ENCODE measurements at places on chromosomes 7 and 10. TPM values are rescaled to one million over a fixed set of nuclear protein-coding genes. Genes with fewer than 3 reads are reported as not detected.

The LRRN3 gene
- polyA plus RNA-seq: 2.1 TPM

The RELN gene
- 0.02 TPM for polyA plus RNA-seq

The P4HA1 gene
- polyA plus RNA-seq: 34.8 TPM

The CACNA2D1 gene
- polyA plus RNA-seq: 4.8 TPM

The COL13A1 gene
- 21.0 TPM for polyA plus RNA-seq

The FKBP14 gene
- 15.7 TPM for polyA plus RNA-seq

The ZNF273 gene
- 3.0 TPM for polyA plus RNA-seq

The TMEM229A gene
- polyA plus RNA-seq: 0.88 TPM

The CYP26C1 gene
- polyA plus RNA-seq: not detected

The HDAC9 gene
- polyA plus RNA-seq: 11.6 TPM

The FFAR4 gene
- polyA plus RNA-seq: not detected

The AOAH gene
- polyA plus RNA-seq: not detected

DNA sequence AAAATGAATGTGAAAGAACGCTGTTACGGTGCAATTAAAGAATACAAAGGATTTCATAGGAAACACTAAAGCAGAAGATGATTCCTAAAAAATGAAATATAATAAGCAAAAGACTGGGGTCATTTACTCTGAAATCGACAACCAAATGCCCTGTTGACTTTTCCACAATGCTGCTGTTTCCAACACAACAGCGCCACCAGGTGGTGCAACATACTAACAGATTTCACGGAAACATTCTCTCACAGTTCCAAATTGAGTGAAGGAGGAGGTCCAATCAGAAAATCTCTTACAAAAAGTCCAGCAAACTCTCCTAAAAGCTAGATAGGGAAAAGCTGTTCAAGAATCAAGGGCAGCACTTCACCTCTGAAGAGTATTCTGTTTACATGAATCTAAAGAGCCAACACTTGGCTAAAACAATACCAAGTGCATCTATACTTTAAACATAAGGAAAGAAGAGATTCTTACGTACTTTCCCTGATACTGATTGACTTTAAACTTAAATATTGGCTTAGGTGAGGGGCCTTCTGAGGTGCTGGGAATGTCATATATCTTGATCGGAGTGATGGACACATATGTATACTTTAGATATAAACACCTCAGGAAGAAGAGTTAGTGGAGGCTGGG lies 55.9 kb downstream of the UPF2 start:
- H3K27me3 ChIP-seq: no peaks in the 10 kb centered on the region
- DNase-seq: peak; percentile 72
- H3K27ac ChIP-seq: no peak overlapping the region
- peaks cover 44% of the 10 kb centered on the region for H3K36me3 ChIP-seq
- H3K4me3 ChIP-seq: no peak overlapping the region

DNA sequence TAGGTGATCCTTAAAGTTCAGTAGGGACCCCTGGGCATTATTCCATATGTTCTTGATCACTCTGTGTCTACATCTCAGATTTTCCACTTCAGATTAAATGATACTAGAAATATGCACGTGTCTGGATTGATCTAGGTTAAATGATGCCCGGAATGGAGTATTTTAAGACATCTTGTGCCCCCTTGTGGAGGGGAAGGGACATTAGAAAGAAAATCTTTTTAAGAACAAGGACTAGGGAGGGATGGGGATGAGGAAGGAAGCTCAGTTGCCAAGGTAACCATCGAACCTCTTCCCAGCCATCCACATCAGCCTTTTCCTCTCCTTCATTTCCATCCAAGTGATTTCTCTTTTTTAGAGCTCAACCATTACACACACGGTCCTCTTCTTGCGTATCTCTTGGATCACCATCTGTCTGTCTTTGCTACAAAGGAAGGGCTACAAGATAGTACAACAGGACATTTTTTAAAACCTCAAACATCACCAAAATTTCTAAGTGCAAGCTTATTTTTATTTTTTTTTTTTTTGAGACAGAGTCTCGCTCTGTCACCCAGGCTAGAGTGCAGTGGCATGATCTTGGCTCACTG lies 40.5 kb downstream of the PRSS2 start:
- DNase-seq: peak; percentile 59
- no peaks in the 10 kb centered on the region for H3K36me3 ChIP-seq
- H3K27me3 ChIP-seq: peaks cover 10% of the 10 kb centered on the region

DNA sequence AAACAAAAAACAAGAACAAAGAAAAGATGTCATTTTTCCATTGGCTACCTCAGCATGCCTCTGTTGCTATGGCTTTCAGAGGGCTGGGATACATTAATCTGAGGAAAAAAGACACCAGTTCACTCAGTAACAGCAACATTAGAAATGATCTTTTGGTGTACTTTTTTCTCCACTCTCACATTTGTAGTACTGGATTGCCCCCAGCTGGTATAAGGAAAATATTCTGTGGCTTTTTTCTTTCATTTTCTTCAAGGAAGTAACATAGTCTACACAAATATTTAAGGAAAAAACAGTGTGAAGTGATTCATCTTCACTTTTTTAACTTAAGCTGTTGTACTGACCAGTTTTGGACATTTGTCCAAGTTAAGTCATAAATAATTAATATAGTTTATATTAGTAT lies 482.3 kb downstream of the SORCS1 start:
- no peak overlapping the region for H3K4me3 ChIP-seq
- peaks cover 2% of the 10 kb centered on the region for H3K36me3 ChIP-seq
- no peaks in the 10 kb centered on the region for H3K4me1 ChIP-seq
- H3K27me3 ChIP-seq: no peaks in the 10 kb centered on the region
- no peak overlapping the region for H3K27ac ChIP-seq

- H3K27me3 ChIP-seq: no peaks in the 10 kb centered on the region
- no peak overlapping the region for H3K4me3 ChIP-seq
- H3K27ac ChIP-seq: no peak overlapping the region
- H3K4me1 ChIP-seq: no peaks in the 10 kb centered on the region
- H3K36me3 ChIP-seq: no peaks in the 10 kb centered on the region
Observed at GRCh38 chr10:1308962-1309616, 252.9 kb downstream of the WDR37 start.

DNA sequence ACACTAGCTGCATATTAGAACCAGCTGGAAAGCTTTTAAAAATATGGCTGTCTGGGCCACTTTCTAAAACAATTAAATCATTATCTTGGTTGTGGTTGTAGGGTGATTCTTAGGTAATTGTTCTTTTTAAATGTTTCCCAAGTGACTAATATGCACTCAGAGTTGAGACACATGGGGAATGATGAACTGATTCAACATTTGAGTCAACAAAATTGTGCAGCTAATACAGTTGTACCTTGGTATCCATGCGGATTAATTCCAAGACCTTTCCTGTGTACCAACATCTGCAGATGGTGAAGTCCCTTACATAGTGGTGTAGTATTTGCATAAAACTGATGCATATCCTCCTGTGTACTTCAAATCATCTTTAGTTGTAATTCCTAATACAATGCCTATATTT lies 242.2 kb downstream of the ATRNL1 start:
- DNase-seq: no peak
- no peaks in the 10 kb centered on the region for H3K4me1 ChIP-seq
- no peaks in the 10 kb centered on the region for H3K36me3 ChIP-seq
- no peak overlapping the region for H3K4me3 ChIP-seq

- H3K36me3 ChIP-seq: no peaks in the 10 kb centered on the region
- H3K4me1 ChIP-seq: no peaks in the 10 kb centered on the region
- H3K4me3 ChIP-seq: no peak overlapping the region
- H3K27ac ChIP-seq: no peak overlapping the region
Observed at GRCh38 chr7:55288070-55288824, 76.9 kb upstream of the LANCL2 start.

GRCh38 chr10:86671419-86671818 lies 3.1 kb downstream of the LDB3 start:
- no peak for DNase-seq
- H3K4me3 ChIP-seq: no peak overlapping the region
- no peaks in the 10 kb centered on the region for H3K36me3 ChIP-seq
- H3K4me1 ChIP-seq: peaks cover 13% of the 10 kb centered on the region
- no peaks in the 10 kb centered on the region for H3K27me3 ChIP-seq

DNA sequence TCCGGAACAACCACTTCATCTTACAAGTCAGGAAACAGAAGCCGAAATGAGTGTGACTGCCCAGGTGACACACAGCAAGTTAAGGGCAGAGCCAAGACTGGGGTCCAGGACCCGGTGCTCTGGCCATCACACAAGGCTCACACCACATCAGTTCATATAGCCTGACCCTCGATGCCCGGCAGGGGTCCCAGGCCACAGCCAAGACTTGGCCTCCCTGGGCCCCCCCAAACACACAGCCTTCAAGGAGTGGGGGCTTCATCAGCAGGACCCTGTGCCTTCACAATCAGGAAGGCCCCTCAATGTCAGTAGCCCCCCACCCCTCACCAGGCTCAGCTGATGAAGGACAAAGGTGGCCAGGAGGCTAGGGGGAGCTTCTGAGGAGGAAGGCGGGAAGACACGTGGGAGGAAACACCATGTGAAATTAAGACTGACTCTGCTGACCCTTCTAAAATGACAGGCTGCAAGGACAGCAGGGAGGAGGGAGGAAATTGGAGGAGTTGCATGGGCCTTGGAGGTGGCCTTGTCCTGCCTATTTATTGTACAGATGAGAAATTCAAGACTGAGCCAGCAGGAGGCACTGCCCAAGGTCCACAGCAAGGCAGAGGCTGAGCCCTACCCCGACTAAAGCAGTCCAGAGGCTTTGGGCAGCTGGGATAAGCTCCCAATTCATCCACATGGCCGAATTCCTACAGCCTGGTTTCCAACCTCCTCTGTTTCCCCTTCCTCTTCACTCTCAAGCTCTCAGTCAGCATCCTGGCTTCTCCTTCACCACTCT lies 216.1 kb upstream of the ZMIZ1 start:
- no peaks in the 10 kb centered on the region for H3K27me3 ChIP-seq
- H3K36me3 ChIP-seq: no peaks in the 10 kb centered on the region
- no peak for DNase-seq
- no peak overlapping the region for H3K27ac ChIP-seq
- peaks cover 29% of the 10 kb centered on the region for H3K4me1 ChIP-seq

DNA sequence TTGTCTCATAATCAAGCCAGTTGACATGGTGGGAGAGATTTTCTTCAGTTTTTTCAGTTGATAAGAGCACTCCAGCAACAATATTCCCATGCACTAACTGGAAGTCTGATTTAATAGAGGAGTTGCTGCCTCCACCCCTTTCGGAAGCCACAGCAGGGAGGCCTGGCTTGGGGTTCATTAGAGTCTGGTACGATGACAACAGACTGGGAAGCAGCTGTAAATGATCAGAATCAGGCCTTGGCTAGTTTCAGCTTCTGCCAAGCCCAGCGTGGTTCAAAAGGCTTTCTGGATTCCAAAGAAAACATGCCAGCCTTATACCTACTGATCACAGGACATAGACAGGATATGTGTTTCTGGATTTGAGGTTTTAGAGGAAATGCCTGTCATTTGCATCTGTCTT lies 274.0 kb downstream of the CSTF2T start:
- H3K4me1 ChIP-seq: peaks cover 3% of the 10 kb centered on the region
- no peaks in the 10 kb centered on the region for H3K27me3 ChIP-seq
- no peaks in the 10 kb centered on the region for H3K36me3 ChIP-seq
- no peak overlapping the region for H3K27ac ChIP-seq
- no peak overlapping the region for H3K4me3 ChIP-seq

GRCh38 chr7:101479217-101479616 lies 116.5 kb downstream of the COL26A1 start:
- no peak overlapping the region for H3K27ac ChIP-seq
- H3K4me1 ChIP-seq: no peaks in the 10 kb centered on the region
- DNase-seq: no peak

DNA sequence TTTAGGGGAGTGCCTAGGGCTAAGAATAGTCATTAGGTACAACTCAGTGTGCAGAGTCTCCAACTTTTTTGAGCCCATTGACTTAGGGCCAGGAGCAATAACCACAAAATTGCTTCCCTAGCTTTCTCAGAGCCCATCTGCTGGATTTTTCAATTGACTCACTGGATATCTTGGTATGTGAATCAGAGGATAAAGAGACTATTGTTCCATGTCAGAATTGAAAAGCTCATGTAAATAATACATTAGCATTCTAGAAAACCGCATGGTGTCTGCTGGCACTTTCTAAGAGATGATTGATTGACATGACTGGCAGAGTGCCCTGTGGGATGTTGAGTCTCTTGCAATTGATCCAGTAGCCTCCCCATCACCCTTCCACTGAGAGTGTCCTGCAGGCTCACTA lies 246.2 kb downstream of the CCDC7 start:
- no peak for DNase-seq
- no peaks in the 10 kb centered on the region for H3K36me3 ChIP-seq
- H3K27me3 ChIP-seq: no peaks in the 10 kb centered on the region
- H3K27ac ChIP-seq: peak overlapping the region; percentile 64
- peaks cover 5% of the 10 kb centered on the region for H3K4me1 ChIP-seq

DNA sequence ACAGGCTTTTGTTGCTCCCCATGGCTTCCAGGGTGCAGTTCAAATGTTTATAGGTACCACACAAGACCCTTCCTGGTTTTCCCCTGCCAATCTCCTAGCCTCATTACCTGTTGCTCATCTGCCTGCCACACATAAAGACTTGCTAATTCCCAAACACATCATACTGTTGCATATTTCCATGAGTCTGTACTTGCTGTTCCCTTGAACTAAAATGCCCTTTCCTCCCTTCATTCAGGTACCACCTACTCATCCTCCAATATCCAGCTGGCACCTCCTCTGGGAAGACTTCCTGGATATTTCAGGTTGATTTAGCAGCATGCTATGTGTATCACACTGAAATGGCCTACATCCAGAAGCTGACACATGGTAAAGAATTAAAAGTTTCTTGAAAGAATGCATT lies 206.4 kb upstream of the NFE2L3 start:
- peaks cover 6% of the 10 kb centered on the region for H3K4me1 ChIP-seq
- no peaks in the 10 kb centered on the region for H3K36me3 ChIP-seq
- no peak overlapping the region for H3K4me3 ChIP-seq
- no peak for DNase-seq
- no peak overlapping the region for H3K27ac ChIP-seq
- peaks cover 21% of the 10 kb centered on the region for H3K27me3 ChIP-seq

- no peak overlapping the region for H3K4me3 ChIP-seq
- no peak for DNase-seq
- H3K36me3 ChIP-seq: no peaks in the 10 kb centered on the region
- peaks cover 7% of the 10 kb centered on the region for H3K4me1 ChIP-seq
- H3K27ac ChIP-seq: no peak overlapping the region
Observed at GRCh38 chr7:1725199-1725690, 55.2 kb downstream of the ELFN1 start.

GRCh38 chr10:132921818-132922807 lies 20.3 kb downstream of the CFAP46 start:
- no peaks in the 10 kb centered on the region for H3K36me3 ChIP-seq
- no peak overlapping the region for H3K27ac ChIP-seq
- DNase-seq: peak; percentile 44
- no peaks in the 10 kb centered on the region for H3K27me3 ChIP-seq

GRCh38 chr10:77792155-77792554 lies 134.4 kb downstream of the DLG5 start:
- H3K4me1 ChIP-seq: no peaks in the 10 kb centered on the region
- H3K27me3 ChIP-seq: no peaks in the 10 kb centered on the region

DNA sequence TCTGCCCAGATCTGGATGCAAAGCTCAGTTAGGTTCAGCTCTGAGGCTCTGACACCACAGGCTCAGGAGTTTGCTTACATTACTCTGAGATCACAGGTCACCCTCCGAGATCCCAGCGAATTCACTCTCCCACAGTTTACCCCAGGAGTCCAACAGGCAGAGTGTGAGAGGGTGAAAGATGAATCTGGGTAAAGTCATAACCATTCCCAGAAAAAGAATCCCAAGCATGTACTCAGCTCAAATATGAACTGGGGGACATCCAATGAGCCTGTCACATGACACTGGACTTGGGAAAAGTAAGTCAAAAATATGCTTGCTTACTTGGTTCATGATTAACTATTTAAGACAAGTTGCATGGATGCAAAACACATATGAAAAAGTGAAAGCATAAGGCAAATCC lies 110.3 kb upstream of the ARID5B start:
- H3K27ac ChIP-seq: no peak overlapping the region
- peaks cover 23% of the 10 kb centered on the region for H3K4me1 ChIP-seq
- no peaks in the 10 kb centered on the region for H3K36me3 ChIP-seq
- DNase-seq: no peak

GRCh38 chr7:55489552-55489951 lies 82.8 kb downstream of the VOPP1 start:
- DNase-seq: no peak
- H3K4me1 ChIP-seq: no peaks in the 10 kb centered on the region
- no peaks in the 10 kb centered on the region for H3K27me3 ChIP-seq
- peaks cover 47% of the 10 kb centered on the region for H3K36me3 ChIP-seq

All from SK-N-SH (cell line).